ENCODE measurements at places on chromosomes 7 and 10.
A peak's percentile ranks its signal among the peaks of the same experiment; 100 is the strongest.

GRCh38 chr10:110399106-110399964, 94.6 kb upstream of the SMNDC1 start:
- DNase-seq, result no peak

- no peak for DNase-seq
These were observed 11.0 kb downstream of the NXPH1 start for GRCh38 chr7:8444468-8444769.

DNA sequence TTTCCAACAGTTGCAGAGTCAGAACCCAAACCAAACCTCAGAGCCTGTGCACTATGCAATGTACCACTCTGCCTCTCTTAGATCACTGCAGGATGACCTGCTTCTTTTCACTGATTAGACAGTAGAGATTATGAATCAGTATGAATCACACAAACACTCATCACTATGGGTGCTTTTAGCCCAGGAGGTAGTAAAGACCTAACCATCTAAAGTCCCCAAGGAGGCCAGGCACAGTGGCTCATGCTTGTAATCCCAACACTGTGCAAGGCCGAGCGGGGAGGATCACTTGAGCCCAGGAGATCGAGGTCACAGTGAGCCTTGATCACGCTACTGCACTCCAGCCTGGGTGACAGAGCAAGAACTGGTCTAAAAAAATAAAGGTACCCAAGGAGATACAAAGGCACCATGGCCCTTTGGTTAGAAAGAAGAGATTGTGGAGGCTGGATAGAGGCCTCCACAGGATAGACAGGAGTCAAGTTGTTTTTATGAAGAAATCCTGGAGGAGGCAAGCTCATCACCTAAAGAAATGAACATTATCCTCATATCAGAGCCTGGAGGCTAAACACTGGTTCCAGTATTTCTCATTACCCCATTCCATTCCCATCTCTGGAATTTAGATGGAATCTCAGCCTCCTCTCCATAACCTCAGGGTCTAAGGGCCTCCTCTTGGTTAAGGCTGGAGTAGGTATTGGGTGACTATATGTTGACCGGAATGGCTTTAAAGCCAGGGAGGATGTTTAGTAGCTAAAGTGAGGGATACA, 12.9 kb downstream of the SEC31B start:
- peak; percentile 17 for DNase-seq

- no peak for DNase-seq
These were observed 156.1 kb downstream of the MAD1L1 start for GRCh38 chr7:2076649-2077064.

- no peak for DNase-seq
These were observed 523.3 kb downstream of the KCNMA1 start for GRCh38 chr10:77114181-77114821.

GRCh38 chr7:158282461-158283001, 305.1 kb downstream of the PTPRN2 start:
- DNase-seq, result no peak

GRCh38 chr10:78588194-78588811, 480.5 kb upstream of the ZMIZ1 start:
- DNase-seq, result no peak

DNA sequence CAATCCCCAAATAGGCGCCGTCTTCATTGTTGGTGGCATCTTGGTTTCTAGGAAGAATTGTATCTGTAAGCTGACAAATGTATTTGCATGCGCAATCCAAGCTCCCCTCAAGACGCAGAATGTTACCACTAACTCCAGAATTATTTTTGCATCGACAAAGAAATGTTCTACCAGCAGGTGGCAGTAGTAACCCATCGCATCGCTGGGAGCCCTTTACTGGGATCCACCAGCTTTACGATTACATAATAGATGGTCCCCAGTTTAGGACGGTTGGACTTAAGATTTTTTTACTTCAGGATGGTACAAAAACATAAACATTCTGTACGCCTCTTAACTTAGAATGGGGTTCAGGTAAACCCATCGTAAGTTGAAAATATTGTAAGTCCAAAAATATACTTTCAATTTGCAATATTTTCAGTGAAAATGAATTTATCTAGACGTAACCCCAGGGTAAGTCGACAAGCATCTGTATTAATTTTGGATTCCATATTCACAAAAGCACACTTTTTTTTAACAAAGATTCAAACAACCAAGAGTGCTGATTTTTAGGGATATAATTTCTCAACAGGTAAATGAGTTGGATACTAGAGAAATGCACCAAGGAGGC, 114.0 kb upstream of the COBL start:
- peak; percentile 39 for DNase-seq

DNA sequence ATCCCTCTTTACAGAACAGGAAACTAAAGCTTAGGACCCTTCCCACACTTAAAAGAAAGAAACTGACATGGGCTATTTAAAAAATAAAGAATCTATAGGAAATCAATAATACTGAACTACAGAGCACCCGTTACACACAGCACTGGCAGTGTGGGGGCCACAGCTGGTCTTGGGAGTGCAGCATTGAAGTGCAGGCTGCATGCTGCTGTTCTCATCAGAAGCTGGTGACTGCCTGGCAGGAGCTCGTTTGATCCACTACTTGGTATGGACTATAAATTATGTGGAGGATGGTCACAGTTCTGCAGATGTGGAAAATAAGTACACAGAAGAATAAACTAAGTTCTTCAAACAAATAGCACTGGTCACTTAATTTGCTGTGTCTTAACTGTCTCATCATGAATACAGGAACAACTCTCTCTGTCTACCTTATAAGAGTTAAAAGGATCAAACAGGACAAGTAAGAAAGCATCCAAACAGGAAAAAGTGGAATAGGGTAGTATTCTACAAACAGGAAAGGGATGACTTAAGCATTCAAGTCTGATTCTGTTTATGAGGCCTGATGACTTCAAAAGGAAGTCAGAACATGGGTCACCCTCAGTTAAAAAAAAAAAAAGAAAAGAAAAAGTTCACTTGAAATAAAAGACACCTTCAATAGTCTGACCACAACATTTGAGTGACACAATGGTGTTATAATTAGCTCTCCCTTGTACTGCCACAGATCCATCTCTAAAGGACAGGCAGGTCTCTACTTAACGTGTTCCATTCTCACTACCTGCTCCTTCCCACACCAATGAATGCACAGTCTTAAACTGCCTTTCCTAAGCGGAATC, 21.0 kb downstream of the DOCK4 start:
- DNase-seq, result no peak

- no peak for DNase-seq
These were observed 84.1 kb upstream of the DLX6 start for GRCh38 chr7:96921231-96921630.

- peak; percentile 41 for DNase-seq
These were observed 176.1 kb upstream of the KLF6 start for GRCh38 chr10:3961082-3961481.

DNA sequence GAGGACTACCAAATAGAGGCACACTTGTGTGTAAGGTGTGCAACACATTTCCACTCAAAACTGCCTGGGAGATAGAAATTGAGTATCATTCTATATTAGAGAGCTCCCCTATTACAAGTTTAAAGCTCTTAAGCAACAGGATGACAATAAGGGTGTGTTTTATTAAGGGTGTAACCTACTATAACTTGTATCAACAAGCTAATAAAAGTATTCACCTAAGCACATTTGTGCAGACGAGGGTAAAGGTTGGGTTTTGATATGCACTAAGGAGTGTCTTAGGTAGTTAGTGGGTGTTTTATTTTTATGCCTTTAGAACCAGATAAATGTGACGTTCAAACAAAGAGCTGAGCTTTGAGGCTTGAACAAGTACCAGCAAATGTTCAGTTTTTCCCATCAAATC, 2.8 kb upstream of the FAM53B start:
- no peak for DNase-seq

DNA sequence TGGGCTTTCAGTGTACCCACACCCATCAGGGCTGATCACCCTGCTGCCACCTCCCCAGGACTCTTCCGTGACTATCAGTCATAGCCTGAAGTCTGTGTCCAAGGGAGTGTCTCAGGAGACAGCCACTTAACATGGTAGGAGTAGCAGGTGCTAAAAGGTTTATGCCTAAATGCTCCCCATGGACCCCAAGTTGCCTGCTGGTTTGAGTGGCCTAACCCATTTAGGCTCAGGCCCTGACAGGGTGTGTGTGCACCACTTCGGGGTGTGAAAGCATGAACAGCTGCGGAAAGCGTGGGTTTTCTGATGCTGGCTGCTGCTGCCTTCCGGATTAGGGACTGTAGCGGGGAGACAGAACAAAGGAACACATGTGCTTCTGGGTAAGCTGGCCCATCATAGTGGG, 93.2 kb upstream of the SAMD8 start:
- DNase-seq, result no peak

- no peak for DNase-seq
These were observed 352.1 kb downstream of the FRMD4A start for GRCh38 chr10:13978533-13979115.

GRCh38 chr10:11010582-11010981, 7.1 kb upstream of the CELF2 start:
- DNase-seq, result no peak

- no peak for DNase-seq
These were observed 2.7 kb downstream of the SP4 start for GRCh38 chr7:21430575-21430954.

GRCh38 chr7:105587909-105588635, 6.8 kb upstream of the EFCAB10 start:
- no peak for DNase-seq

DNA sequence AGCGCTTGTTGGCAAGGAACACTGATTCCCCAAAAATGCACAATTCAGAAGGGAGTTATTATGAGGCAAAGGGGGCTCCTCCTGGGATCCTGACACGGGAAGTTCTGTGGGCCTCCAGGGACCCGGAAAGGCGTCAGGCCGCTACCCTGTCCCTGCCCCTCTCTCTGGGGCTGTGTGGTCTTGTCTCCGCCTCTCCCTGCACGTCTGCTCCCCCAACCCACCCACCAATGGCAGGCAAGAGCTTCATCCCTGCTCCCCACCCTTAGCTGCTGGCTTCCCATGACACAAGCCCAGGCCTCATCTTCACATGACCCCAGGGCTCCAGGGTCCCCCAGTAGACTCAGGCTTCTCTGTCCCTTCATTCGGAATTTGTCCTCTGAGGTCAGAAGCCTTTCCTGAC, 31.0 kb upstream of the ADRB1 start:
- DNase-seq, result no peak

- DNase-seq, result no peak
These were observed 22.0 kb upstream of the BMPR1A start for GRCh38 chr10:86734207-86734988.

DNA sequence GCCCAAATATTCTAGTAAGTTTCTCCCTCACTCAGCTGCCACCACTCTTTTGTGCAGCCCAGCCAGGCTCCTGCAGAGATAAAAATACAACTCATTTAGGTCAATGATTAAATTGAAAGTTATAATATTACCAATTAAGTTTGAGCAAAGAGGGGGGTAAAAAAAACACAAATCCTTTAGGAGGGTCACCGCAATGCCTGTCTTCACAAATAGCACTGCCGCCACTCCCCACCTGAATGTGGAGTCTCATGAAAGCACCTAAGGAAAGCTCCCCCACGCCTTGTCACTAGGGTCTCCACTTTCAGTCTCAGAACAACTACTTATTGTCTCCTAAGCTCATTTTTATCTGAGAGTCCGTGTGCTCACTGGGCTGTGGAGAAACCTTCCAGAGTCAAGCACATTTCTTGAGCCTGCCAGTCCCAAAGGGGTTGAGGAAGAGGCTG, 148.7 kb downstream of the FGFR2 start:
- no peak for DNase-seq

DNA sequence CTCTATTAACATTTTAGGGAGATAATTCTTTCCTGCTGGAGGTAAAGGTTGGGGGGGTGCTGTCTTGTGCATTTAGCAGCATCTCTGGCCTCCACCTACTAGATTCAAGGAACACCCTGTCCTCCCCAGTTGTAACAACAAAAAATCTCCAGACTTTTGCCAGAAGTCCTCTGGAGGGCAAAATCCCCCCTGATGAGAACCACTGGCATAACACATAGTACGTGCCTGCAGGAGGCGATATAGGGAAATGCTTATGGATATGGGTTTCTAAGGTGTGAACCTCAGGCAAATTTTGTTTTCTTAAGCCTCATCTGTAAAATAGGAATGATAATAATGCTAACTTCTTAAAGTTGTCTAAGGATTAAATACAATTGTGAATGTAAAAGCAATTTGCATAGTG, 2.9 kb upstream of the OSBPL3 start:
- DNase-seq, result no peak

GRCh38 chr10:33315891-33316290, 18.6 kb downstream of the NRP1 start:
- no peak for DNase-seq

- DNase-seq, result no peak
These were observed 716 bp downstream of the OGA start for GRCh38 chr10:101817337-101818118.

DNA sequence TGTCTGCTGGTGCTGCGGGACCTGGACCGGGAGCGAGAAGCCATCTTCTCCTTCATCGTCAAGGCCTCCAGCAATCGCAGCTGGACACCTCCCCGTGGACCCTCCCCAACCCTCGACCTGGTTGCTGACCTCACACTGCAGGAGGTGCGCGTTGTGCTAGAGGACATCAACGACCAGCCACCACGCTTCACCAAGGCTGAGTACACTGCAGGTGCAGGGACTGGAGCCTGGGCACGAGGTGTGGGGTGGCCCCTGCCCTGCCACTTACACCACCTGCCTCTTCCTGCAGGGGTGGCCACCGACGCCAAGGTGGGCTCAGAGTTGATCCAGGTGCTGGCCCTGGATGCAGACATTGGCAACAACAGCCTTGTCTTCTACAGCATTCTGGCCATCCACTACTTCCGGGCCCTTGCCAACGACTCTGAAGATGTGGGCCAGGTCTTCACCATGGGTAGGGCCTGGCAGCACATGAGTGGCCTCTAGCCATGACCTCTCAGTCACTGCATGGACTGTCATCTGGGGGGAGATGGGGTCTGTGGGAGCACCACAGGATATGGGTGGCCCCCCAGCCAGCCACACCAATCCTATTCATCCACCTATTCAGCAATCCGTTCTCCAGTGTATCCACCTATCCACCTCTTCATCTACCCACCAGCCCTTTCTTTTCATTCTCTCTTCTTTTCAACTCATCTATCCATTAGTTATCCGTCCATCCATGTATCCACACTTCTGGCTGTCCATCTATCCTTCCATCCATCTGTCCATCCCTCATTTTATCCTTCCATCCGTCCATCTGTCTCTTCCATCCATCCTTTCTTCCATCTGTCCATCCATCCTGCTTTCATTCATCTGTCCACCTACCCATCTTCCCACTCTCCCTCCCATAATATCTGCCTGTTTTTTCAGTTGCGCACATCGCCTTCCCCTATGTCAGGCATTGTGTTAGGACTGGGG, 34.5 kb upstream of the VSIR start:
- DNase-seq, result no peak

DNA sequence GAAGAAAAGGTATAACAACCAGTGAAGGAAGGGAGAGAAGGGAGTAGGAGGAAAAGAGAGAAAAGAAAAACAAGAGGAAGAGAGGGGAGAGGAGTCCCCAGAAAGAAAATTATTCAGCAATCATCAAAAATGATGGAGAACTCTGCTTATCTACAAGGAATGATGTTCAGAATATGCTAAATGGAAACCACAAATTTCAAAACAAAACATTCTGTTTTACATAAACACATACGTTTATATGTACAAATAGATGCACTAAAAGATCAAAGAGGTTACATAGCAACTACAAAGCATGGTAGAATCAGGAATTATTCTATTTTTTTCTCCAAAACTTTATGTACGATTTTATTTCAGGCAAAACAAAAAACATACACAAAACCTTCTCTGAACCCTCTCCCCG, 91.9 kb downstream of the FAM13C start:
- no peak for DNase-seq

- no peak for DNase-seq
These were observed 6.7 kb downstream of the CALN1 start for GRCh38 chr7:72405418-72405817.

- DNase-seq, result no peak
These were observed 55.1 kb downstream of the SLK start for GRCh38 chr10:104022026-104022425.

Data from activated CD4-positive, alpha-beta T cell treated with anti-CD3 and anti-CD28 coated beads, Interleukin-2, amount 50 U/mL, for 48 hours (primary cell).